ENCODE measurements at places on chromosomes 6 and 20. TPM values are rescaled to one million over a fixed set of nuclear protein-coding genes. Genes with fewer than 3 reads are reported as not detected.

Gene NUDT3
- 42.9 TPM for total RNA-seq

DNA sequence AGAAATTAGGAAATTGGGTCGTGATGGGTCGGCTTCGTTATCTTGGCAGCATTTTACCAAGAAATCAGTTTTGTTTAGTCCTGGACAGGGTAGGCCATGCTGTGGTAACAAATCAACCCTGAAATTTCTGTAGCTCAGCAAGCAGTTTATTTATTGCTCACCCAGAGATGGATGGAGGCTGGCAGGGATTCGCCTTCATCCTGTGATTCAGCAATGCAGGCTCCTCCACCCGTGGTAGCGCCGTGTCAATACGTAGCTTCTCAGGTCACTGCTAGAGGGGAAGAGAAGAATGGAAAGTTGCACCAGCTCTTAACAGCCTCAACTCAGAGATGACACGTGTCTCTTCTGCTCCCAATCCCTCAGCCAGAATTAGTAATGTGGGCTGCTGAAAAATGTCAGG lies 157.0 kb upstream of the SGK1 start:
- no peak for DNase-seq

DNA sequence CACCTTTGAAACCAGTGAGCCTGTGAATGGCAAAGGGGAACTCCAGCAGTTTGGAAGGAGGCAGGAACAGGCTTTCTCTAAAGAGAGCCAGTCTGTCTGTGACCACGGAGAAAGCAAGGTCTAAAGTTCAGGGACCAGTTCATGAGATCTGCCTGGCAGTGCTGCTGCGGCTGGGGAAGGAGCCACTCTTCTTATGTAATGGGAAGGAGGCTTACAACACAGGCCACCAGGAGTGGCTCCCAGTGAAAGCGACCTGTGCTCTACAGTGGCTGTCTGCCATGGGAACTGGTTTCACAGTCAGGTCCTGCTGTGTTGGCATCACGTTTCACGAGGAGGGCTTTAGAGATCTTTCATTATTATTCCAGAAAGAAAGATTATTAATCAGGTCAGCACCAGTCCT lies 291.9 kb upstream of the PRDM1 start:
- peak; percentile 82 for DNase-seq

- DNase-seq: no peak
Measured at GRCh38 chr6:126173265-126173664, 166.7 kb upstream of the CENPW start.

DNA sequence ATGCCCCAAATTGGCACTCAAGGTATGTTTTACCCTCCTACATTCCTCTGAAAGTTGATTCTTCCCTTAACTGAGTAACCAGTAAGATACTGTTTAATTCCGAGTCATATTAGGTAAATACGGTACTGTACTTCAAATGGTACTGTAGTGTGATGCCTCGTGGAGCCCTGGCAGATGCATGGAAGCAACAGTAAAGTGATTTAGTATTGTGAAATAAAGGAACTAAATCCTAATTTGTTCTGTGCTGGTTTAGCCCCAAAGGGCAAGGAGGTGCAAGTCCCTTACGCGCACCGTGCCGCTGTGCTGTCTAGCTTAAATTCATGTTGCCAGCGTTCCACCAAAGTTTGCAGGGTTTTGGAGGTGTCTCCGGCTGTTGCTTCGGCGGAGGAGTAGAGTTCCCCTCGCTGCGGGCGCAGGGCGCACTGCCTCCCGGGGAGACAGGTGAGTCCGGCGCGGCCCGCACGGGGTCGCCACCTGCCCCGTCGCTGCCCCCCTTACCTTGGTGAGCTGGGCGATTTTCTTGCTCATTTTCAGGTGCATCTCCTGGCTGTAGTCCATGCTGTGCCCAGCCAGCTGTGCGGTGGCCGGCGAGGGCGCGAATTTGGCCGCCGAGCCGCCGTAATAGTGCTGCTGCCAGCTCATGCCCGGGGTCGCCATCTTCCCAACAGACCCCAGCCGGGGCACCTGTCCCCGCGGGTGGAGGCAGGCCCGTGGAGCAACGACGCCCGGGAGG lies 655 bp downstream of the FAM184A start:
- peak; percentile 71 for DNase-seq

Gene CTCFL
- not detected for total RNA-seq

- no peak for DNase-seq
Measured at GRCh38 chr20:58755062-58755697, 62.6 kb downstream of the NPEPL1 start.

Gene NCOA6
- total RNA-seq: 24.9 TPM

Gene MRPL14
- 32.4 TPM for total RNA-seq

DNA sequence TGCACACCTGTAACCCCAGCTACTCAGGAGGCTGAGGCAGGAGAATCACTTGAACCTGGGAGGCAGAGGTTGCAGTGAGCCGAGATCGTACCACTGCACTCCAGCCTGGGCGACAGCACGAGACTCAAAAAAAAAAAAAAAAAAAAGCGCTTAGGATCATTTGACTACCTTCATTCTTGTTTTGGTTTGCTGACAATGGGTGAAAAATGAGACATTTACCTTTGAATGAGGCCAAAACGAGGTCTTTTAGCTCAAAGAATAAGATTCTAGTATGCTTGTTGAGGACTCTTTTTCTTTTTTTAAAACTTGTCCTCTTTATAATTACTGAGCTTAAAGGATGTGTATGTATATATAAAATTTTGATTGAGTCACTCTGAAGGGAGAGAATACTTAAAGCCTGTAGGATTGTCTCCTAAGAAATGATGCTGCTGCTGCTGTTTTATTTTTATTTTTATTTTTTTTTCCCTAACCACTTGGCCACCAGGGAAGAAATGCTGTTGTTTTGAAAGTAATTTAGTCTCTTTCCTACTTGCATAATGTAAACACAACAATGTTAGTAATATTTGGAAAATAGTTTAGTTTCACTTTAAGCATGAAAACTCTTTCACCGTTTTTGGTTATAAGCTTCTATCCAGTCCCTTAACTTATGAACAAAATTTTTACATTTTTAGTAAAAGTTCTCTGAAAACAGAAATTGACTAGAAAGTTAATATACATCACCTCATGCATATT lies 7.9 kb downstream of the UBR2 start:
- no peak for DNase-seq

DNA sequence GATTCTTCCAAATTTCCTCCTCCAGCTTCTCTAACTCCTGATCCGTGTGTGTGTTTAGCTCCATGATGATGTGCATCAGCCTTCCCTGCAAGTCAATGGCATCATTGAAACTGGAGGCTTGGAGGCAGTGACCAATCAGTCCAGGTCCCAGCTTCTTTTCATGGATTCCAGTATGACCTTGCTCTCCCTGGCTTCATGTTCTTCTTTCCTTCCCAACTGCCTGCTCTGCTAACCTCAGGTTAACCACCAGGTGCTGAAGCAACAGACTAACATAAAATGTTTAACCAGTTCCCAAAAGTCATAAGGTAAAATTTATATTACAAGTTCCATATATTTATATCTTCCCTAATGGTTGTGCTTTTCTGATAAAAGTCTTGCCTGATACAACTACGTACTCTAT lies 512.8 kb upstream of the EPHA7 start:
- DNase-seq: no peak

DNA sequence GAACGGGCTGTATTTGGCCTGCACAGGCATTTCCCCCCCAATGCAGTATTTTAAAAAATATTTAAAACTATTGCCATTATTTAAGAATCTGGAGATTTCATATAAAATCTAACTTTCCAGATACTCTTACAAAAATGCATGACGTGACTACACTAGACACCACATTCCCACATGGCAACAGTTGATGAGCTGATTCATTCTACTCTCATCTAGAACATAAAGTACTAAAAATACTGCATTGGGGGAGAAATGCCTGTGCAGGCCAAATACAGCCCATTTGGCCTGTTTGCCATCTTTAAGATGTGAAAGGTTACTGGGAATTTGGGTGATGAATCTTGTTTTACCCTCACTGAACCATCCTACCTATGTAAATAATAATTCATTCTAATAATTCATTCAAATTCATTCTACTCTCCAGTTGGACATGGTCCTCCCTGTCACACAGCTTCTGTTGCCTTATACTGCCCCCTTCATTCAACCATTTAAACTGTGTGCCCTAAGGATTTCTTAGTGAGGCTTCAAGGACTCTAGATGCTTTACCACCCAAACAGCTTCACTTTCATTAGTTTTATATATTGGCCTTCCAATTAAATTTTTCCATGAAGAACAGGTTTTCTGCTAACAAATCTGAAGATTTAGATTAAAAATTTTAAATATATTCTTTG lies 6.9 kb upstream of the ZSCAN16 start:
- DNase-seq: no peak

Gene AGER
- 2.8 TPM for total RNA-seq

- DNase-seq: no peak
Measured at GRCh38 chr6:31782126-31782855, 5.2 kb upstream of the VWA7 start.
